ENCODE measurements at places on chromosomes 5 and 9.

DNA sequence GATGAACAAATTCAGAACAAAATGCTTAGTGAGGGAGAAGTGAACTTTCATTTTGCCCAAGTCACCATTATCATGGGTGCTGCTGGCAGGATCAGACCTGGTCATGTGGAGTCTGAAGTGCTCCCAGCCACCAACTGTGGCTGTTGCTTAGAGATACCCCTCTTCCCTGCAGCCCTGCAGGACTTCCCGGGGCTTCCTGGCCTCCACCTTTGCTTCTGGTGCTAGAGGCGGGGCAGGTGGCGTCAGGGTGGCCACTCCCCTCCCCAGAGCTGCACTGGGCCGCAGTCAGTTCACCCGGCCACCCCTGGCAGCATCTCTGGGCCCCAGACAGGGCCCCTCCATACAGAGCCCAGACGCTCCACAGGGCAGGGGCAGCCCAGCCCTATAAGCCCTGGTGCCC, 30.0 kb upstream of the SLC12A7 start:
- no peak for DNase-seq

DNA sequence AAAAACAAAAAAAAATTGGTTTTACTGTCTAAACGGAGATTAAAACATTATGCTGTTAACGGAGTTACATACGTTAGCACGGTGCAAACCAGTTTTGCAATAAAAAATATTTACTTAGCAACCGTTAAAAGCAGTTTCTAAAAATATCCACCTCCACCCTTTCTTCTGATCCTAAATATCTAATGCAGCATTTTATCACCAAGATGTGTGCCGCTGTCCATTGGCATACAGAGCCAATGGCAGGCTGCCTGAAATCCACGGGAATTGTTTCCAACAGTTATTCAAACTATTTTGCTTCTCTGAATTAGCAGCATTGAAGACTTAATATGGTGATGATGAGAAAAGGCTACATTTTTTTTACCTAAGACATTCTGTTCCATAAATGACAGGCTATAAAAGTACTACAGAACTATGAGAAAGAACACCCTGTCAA, 61.6 kb downstream of the CSNK1A1 start:
- DNase-seq = no peak

GRCh38 chr9:133116346-133117231, 4.5 kb downstream of the RALGDS start:
- DNase-seq = no peak

GRCh38 chr5:172266071-172266675, 17.4 kb downstream of the UBTD2 start:
- DNase-seq = no peak

GRCh38 chr5:143249851-143250250, 153.6 kb downstream of the NR3C1 start:
- DNase-seq = no peak

DNA sequence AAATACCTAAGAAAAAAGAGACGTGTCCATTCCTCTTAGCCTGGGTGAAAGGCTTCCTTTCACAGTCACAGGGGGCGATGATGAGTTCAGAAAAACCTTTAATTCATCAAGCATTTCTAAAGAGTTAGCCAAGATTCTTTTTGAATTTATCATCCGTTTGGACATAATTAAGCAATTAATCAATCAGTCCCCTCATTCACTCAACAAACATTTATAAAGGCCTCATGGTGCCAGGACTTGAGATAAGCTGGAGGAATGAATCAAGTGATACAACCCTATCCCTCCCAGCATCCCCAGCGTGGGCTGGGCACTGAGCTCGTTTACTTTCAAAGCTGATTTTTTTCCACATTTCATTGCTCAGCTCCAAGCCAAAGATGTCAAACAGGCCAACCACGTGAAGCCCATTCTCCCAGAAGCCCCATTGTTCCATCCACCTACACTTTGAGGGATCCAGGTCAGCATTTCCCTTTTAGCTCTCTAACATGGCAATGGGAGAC, 140.5 kb downstream of the SLIT3 start:
- DNase-seq = no peak

DNA sequence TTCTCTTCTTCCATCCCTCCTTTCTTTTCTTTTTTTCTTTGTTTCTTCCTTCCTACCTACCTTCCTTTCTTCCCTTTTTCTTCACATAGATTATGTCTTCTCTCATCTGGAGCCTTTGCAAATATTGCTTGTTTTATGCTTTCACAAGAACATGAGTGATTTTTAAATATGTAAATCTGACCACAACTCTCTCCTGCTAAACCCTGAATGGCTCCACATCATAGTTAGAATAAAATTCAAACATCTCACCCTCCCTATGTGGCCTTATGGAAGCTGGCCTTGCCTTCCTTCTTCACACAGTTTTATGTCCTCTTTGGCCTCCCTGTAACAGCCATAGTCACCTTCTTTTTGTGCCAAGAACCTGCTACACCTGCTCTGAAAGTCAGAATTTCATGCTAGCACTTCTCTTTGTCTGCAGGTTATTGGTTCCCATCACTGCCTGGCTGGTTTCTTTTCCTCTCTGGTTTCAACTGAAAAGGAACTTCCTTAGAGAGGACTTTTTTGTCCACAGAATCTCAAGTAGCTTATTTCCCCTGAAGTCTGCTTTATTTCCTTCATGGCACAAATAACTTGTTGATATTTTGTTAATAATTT, 114.3 kb upstream of the TNC start:
- no peak for DNase-seq

DNA sequence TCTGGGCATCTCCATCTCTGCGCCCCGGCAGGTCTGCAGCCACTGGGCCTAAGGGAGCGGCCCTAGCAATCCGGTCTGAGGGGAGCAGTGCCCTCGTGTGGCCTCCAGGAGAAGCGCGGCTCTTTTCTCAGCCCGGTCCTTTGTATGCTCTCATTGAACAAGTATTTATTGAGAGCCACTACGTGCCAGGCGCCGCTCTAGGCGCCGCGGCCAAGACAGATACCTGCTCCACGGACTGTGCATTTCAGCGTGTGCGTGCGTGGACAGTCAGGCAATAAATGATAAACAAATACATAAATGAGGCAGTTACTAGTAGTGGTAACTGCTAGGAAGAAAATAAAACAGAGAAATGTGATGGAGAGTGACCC, 2.3 kb upstream of the SLC4A9 start:
- DNase-seq = peak; percentile 65

- no peak for DNase-seq
Measured at GRCh38 chr5:139611703-139612584, 36.2 kb upstream of the CXXC5 start.

DNA sequence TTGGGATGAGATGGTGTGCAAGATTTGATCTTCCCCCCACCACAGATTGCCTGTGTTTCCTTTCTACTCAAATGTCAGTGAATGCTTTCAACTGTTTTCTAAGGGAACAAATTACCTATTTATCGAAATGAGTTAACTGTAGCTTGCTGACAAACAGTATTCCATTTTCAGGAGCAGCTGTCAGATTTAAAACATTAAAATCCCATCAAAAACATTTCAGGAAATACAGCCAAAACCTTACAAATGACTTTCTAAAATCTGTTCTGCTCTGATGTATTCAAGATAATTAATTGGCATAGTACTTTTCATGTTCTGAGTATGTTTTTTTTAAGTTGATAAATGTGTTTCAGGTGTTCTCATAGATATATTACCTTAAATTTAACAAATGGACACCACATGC, 158.0 kb upstream of the DMRTA1 start:
- DNase-seq = no peak

GRCh38 chr5:179060116-179061008, at the start of gene ZNF354C:
ZNF354C (plus strand) TSS chr5:179060373; CDS start chr5:179062069, 1,696 bp downstream.
- peak; percentile 76 for DNase-seq

- DNase-seq = no peak
Measured at GRCh38 chr5:113574417-113574816, 60.9 kb downstream of the YTHDC2 start.

DNA sequence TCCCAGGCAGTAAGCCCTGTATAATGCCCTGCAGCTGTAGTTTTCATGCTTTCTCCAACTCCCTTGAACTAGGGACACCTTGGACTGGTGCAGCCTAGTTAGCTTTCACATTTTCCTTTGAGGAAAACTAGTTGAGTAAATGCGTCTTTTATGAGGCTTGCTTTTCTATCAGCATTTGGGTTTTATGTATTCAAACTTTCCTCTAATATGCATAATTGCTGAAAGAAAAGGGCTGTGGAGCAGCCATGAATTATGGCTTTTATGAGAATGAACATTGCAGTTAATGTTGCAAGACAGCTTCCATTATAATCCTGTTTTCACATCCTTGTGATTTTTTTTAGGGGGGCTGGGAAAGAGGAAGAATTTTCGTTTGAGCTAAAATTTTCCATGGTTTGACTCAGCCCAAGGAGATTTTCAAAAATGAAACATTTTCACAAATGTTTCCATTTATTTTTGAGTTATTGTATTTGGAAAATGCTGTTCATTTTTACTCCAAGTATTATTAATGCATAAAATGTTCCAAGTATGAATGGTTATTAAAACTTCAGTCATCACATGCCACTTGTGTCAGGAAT, 57.9 kb upstream of the PPP3R2 start:
- DNase-seq = no peak

DNA sequence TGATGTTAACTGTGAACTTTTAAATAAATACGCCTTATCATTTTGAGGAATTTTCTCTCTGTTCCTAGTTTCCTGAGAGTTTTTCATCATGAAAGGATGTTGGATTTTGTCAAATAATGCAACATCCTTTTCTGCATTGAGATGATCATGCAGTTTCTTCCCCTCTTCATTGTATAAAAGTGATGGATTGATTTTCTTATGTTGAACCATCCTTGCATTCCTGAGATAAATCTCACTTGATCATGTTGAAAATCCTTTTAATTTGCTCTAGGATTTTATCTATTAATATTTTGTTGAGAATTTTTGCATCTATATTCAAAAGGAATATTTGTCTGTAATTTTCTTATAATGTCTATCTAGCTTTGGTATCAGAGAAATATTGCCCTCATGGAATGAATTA, 13.3 kb downstream of the FOXE1 start:
- no peak for DNase-seq

DNA sequence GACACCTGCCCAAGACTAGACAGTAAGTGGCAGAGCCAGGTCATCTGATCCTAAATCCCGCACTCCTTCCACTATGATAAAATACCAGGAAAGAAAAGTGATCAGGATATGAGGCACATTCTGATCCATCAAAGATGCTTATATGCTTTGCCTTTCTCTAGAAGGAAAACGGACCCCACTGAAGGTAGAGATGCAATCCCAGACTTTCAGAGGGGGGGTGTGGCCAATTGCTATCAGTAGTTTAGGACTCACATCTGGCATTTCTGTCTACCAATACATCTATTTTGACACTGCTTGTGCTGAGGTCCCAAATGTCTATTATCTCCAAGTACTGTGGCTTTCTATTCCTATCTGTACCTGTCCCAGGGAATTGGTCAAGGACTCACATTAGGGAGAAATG, 1.7 kb downstream of the TRIM52 start:
- DNase-seq = no peak

GRCh38 chr5:28707706-28708105, 1669.3 kb upstream of the CDH9 start:
- no peak for DNase-seq

GRCh38 chr9:94085062-94085639, 887 bp downstream of the PTPDC1 start:
- DNase-seq = no peak

GRCh38 chr5:126538579-126538978, 56.4 kb downstream of the ALDH7A1 start:
- no peak for DNase-seq

- DNase-seq = no peak
Measured at GRCh38 chr9:84300271-84300670, 40.3 kb downstream of the SLC28A3 start.

- DNase-seq = no peak
Measured at GRCh38 chr5:124735169-124735858, 11.1 kb downstream of the ZNF608 start.

DNA sequence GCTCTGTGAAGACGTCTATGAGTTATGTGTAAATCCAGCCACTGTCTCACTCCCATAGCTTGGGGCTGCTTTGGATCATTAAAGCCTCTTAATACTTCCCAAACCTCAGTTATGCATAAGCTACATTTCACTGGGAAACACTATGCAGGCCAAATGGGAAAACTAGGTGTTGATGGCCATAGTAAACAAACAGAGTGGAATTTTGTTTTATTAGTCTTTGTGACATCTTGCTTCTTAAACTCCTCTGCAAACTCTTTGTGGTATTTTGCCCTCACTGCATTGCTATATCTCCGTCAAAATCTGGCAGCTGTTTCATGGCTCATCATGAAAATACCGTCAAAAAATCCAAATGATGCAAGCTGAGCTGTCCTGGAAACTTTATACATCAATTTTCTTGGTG, 167.2 kb upstream of the HMHB1 start:
- DNase-seq = no peak

- no peak for DNase-seq
Measured at GRCh38 chr9:134670042-134670525, 28.5 kb downstream of the COL5A1 start.

GRCh38 chr9:137691646-137692351, 73.0 kb downstream of the EHMT1 start:
- no peak for DNase-seq

DNA sequence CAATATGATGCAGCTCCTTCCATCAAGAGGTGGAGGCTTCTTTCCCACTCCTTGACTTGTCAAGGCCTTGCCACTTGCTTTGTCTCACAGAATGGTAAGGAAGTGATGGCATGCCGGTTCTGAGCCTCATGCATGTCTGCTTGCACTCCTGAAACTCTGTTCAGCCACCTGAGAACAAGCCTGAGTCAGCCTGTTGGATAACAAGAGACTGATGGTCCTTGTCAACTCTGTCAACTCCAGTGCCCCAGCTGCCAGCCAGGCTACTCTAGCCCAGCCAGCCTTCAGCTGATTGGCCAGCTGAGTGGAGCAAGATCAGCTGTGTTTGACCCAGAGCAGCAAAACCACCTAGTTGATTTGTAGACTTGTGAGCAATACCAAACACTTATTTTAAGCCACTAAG, 4.4 kb upstream of the TENT4A start:
- no peak for DNase-seq

GRCh38 chr5:26492906-26493459, 545.4 kb downstream of the CDH9 start:
- no peak for DNase-seq

DNA sequence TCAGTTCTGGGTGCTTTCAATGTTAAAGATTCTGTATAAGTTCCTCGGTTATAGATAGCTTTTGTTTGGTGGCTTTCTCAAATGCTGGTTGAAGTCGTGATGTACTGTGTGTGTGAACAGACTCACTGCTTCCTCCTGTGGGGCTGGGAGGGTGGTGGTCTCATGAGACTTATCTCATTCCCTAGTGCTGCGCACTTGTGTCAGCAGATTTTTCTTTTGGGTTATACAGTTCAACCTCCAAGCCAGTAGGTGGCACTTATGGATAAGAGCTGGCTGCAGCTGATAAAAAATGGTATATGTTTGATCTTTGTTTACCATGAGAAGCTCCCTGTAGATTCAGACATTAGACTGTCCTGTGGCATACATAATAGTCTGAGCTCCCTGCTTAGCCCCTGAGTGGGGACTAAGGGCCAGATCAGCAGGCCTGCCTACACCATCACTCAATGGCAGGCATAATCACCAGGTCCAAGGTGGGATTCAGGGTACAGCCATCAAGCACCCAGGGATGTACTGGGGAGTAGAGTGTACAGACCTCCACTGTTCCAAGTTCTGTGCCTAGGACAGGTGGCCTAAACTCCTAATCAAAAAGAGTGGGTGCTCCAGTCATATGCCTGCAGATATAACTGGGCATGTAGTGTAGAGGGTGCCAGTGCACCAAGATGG, 174.2 kb downstream of the OXCT1 start:
- DNase-seq = no peak

GRCh38 chr9:99411479-99412115, 189.5 kb downstream of the SEC61B start:
- DNase-seq = no peak

GRCh38 chr5:140112685-140113179, 1.2 kb upstream of the PURA start:
- no peak for DNase-seq

- no peak for DNase-seq
Measured at GRCh38 chr9:120900824-120901223, 23.8 kb upstream of the PHF19 start.
